ENCODE measurements at places on chromosomes 3 and 15.

GRCh38 chr3:190902292-190902691 is 39.8 kb upstream of the GMNC start:
- no peak for DNase-seq

GRCh38 chr15:41558400-41559238 is at the start of gene TYRO3:
Gene TYRO3, plus strand, starts transcription at chr15:41559212. Its CDS starts 46 bp downstream, at chr15:41559258.
- peak; percentile 73 for DNase-seq

- no peak for DNase-seq
Measured at GRCh38 chr3:177451864-177452830, 254.9 kb upstream of the TBL1XR1 start.

- DNase-seq, result no peak
Measured at GRCh38 chr3:1421577-1421976, 328.8 kb downstream of the CNTN6 start.

GRCh38 chr3:101813817-101814440 is 34.9 kb downstream of the NXPE3 start:
- DNase-seq, result no peak

DNA sequence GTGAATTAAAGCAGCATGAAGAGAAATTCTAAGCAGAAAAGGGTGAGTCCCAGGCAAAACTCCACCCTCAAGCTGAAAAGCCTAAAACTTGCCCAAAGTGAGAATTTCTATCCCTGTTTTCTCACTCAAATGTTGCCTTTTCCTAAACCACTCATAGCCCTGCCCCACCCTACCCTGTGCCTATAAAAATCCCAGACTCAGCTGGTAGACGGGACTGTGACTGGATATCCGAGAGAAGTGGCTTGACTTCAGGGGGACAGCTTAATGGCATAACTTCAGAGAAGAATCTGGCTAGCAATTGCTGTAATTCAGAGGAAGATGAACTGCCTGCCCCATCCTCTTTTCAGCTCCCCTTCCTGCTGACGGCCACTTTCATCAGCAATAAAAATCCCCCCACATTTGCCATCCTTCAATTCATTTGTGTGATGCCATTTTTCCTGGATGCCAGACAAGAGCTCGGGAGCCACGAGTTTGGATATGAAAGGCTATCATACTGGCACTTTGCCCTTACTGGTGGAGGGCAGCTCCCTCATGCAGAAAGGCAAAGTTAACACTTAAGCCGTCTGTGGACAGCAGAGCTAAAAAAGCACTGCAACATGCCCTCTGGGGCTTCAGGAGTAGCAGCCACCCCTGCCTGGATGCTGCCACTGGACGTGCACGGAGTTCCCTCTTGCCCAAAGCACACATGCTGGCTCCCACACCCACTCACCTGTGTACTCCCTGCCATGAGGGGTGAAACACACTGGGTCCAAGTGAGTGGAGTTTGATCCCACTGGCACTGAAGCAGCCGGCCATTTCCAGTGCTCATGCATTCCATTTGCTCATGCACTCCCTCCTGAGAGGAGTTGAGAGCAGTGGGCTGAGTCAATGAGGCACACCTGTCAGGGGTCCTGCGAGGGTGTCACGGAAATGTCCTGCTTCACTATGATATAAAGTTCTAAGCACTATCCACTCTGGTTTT is 670.6 kb downstream of the PLOD2 start:
- DNase-seq, result no peak

DNA sequence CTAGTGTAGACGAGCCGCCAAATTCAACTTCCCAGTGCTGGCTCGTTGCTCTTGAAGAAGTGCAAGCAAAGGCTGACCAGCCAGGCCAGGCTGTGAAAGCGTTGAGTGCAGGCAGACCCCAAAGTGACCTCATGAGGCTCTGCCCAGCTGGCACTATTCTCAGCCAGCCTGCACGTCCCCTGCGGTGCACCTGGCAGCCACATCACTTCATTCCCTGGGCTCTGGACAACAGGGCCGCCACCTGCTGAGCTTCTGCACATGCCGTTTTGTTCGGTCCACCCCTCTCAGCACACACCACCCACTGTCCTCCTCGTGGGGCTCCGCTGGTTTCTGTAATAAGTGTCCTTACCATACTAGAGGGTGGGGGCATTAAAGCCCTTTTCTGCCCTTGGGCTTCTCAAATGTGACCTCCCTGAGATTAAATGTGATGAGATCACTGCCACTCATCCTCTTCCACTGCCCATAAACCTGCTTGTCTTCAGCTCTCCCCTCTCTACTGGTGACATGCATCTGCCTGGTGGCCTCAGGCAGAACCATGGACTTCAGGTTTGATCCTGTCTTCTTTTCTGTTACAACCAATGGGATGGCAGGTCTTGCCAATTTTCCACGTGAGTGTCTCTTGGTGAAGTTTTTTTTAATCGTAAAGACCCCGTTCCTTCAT is 6.1 kb downstream of the RASGRF1 start:
- no peak for DNase-seq

DNA sequence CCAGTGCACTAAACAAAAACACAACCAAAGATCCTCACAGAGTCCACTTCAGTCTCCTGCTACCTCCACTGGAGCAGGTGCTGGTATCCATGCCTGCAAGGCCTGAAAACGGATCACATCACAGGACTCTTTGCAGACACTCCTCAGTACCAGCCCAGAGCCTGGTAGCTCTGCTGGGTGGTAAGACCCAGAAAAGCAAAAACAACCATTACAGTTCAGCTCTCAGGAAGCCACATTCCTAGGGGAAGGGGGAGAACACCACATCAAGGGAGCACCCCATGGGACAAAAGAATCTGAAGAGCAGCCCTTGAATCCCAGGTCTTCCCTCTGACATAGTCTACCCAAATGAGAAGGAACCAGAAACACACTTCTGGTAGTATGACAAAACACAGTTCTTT is 52.5 kb upstream of the PFN2 start:
- DNase-seq, result no peak

GRCh38 chr3:189324538-189325138 is 152.9 kb downstream of the TPRG1 start:
- peak; percentile 75 for DNase-seq

DNA sequence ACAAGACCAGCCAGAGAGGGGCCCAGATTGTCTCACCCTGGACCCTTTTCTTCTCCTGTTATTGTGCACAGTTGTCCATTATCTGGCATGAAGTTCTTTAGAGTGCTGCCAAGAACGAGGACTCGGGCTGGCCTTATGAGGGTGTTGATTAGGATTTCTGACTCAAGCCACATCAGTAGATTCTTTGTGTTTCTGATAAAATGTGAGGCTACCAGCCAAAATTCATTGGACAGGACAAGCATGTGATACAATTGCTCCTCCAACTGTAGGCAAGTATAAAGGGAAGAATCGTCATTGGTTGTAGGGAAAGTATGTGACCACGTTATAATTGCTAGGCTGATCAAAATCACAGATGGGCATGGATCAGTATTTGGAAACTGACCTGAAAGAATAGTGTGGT is 99.2 kb upstream of the TMC3 start:
- no peak for DNase-seq

DNA sequence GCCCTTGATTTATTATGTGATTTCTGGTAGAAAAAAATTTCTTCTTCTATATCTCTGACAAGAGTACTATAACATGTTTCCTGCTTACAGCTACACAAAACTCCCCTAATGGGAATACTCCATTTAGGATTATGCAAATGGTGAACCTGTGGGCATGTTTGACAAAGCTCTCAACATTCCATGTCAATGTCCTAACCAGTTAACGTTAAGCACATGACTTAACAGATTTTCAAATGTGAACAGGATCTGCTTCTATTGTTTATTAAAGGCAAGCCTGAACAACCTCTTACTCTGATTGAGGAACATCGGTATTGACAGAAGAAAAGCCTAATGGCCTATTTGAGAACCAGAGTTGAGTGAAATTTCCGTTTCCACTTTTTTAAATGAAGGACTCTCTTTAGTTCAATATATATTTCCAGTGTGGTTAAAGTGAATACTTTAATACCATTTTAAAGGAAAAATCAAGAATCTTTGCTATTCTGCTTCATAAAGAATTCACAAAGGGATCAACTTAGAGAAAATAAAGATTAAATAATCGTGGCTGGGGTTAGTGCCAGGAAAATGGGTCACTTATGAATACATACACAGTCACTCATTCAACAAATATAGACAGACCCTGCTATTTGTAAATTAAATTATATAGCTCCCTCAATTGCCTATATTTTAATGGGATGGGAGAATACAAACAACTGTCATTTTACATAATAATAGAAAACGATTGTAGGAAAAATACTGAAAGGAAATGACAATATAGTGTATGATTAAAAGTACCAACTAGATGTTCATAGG is 300.3 kb upstream of the CBLB start:
- DNase-seq, result no peak

DNA sequence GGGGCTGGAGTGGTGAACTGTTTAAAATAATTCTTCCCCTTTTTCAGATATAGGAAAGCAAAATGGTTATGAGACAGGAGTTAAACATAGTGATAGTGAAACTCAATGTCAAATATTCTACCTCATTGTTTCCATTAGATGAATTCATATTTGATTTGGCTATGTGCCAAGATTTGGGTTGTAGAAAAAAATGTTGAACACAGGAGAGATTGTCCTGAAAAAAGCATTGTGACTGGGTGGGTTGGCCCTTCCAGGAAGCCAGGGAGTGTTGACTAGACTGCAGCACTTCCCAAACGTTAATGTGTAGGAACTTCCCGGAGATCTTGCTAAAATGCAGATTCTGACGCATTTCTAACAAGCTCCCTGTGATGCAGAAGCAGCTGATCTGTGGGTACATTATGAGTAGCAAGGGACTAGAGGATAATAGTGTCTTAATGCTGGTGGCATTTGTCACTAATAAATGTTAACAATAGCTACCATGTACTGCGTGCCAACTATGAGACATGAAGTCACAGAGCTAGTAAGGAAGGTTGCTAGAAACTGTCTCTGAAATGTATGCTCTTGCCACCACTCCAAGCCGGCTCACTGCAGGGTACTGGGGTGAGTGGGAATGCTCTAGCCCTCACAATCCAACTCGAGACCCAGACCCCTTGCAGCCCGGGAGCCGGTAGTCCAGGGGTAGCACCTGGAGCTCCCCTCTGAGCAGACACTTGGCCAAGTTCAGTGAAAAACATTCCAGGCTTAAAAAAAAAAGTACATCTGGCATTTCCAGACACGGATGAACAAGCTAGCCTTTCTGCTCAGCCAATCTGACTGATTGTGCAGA is 120.6 kb downstream of the CD47 start:
- DNase-seq, result no peak

DNA sequence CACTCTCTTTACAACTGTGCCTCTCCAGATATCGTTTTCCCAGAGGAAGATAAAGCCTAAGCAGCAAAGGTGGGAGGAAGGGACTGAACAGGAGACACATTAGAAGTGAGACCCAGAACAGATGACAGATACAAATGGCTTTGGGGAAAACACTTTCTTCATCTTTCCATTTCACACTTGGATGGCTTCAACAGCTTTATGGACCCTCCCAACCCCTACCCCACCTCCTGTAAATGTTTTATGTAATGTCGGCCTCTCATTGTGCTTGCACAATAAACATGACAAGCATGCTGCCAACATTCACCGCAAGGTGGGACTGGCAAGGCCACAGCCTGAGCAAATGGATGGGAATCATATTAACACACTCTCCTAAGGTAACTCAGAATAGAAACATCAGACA is 1088.6 kb downstream of the TUSC7 start:
- DNase-seq, result no peak

- DNase-seq, result no peak
Measured at GRCh38 chr3:118912188-118912587, 122.5 kb downstream of the IGSF11 start.

DNA sequence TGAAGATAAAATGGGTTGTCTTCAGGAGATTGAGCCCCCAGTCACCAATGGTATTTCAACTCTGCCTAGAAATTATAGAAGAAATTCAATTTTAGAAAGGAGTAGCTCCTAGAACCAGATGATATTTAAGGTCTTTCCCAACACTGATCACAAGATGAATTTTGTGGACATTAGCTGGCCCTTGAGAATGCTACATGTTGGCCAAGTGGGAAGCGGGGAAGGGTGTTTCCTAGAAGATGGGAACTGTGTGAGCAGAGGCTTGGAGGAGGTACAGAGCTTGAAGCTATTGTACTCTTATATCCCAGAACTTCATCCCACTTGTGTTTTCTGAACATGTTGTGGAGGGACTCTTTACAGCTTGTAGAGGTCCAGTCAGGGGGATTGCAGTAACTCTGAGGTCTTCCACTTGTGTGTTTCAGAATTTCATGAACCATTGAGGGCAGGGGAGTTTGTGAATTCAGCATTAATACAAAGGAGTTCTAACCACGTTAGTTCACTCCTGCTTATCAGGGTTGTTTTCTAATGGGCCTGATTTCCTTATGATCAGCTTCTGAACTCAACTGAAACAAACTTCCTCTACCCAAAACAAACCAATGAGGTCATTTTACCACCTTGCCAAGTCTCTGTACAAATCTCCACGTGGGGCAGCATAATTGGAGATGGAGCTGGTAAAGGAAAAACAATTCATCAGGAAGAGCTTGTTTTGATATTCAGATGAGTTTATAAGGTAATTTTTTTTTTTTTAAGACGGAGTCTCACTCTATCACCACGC is 152.6 kb upstream of the TPM1 start:
- no peak for DNase-seq

Data from stimulated activated CD4-positive, alpha-beta T cell treated with anti-CD3 and anti-CD28 coated beads, Interleukin-2, amount 100 ng/mL, for 4 hours (primary cell).